ENCODE measurements at places on chromosomes 13 and 19. TPM values are rescaled to one million over a fixed set of nuclear protein-coding genes. Genes with fewer than 3 reads are reported as not detected.
A peak's percentile ranks its signal among the peaks of the same experiment; 100 is the strongest.

GRCh38 chr13:110280231-110280813, 26.6 kb downstream of the COL4A1 start:
- no peak for DNase-seq

C13orf46 gene
- 0.24 TPM for polyA plus RNA-seq

GRCh38 chr13:41065078-41065477, 3.8 kb downstream of the WBP4 start:
- no peak for DNase-seq

DNA sequence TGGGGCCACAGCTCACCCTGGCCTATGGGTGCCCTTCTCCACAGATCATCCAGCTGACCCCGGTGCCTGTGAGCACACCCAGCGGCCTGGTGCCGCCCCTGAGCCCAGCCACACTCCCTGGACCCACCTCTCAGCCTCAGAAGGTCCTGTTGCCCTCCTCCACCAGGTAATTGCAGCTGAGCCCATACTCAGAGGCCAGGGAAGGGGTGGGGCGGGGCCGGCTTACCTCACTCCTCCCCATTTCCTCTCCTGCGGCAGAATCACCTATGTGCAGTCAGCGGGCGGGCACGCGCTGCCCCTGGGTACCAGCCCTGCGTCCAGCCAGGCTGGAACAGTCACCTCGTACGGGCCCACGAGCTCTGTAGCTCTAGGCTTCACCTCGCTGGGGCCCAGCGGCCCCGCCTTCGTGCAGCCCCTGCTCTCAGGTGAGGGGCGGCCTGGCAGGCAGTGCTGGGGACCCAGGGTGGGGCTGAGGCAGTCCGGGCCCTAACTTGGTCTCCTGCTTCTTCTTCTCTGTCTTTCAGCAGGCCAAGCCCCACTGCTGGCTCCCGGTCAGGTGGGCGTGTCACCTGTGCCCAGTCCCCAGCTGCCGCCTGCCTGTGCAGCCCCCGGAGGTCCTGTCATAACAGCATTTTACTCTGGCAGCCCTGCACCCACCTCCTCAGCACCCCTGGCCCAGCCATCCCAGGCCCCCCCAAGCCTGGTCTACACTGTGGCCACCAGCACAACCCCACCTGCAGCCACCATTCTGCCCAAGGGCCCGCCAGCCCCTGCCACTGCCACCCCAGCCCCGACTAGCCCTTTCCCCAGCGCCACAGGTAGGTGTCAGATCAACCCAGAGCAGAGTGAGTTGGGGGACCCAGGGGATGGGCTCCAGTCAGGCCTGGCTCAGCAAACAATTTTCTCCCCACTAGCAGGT, 9.6 kb upstream of the PRR19 start:
- no peak for DNase-seq

DNA sequence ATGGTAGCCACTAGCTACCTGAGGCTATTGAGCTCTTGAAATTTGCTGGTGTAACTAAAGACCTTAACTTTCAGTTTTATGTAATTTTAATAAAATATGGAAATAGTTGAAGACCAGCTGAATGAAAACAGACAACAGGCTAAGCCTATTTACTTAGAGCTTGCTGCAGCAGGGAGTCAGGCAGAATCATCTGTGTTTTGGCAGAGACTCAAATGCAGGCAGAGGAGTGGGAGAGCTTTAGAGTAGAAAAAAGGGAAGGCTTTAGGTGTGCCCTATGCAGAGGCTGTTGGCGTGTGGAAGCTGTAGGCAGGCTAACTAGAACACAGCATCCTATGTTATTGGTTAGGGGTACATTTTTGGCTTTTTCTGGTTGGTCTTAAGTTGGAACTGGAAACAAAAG, 304.9 kb upstream of the NBEA start:
- peak; percentile 27 for DNase-seq

GRCh38 chr19:31096062-31096830, 253.0 kb downstream of the TSHZ3 start:
- DNase-seq, result peak; percentile 45

GRCh38 chr19:13840305-13841085, 36.4 kb upstream of the NANOS3 start:
- DNase-seq, result no peak

Data from brain (organoid and tissue), 16 donors.